ENCODE measurements at places on chromosomes 11 and 22. TPM values are rescaled to one million over a fixed set of nuclear protein-coding genes. Genes with fewer than 3 reads are reported as not detected.

DNA sequence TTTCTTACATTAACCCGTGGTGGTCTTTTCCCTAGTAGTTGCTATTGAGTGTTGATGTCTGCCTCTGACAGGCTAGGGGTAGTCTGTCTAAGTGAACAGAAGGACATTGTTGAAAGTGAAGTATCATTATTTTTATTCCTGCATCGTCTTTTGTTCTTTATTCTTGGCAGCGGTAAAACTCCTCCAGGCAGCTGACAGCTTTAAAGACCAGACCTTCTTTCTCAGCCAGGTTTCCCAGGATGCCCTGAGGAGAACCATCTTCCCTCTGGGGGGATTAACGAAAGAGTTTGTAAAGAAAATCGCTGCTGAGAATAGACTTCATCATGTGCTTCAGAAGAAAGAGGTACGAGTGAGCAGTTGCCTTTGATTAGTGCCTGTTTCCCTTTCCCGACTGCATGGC, 14.6 kb downstream of the TRMU start:
- no peak for DNase-seq

DNA sequence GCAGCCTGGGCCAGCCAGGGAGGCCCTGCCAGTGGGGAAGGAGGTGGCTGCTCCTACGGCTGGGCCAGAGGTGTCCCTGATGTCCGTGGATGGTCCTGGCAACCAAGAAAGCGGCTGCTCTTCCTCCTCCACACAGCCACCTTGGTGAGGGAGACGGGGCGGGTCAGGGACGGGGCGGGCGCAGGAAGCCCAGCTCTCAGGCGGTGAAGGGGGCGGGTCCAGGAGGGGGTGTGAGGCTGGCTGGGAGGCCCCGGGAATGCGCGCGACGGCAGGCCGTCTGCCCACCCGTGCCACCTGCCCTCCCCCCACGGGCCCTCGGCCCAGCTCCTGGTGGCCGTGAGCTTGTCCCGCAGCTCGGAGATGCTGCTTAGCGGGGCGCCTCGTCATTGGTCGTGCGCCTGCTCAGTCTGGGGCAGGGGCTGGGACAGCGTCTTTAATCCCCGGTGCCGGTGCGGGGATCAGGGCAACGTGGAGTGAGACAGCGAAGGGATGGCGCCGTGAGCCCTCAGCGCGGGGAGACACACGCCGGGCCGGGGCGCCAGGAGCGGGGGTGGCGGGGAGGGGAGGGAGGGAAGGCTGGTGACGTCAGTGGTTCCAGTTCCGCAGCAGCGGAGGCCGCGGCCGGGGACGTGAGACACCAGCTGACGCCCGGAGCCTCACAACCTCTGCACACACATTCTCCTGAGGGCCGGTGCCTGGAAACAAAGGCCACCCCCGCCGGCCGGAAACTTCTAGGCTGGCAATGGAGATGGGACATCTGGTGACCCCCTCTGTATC, 6.7 kb upstream of the BRSK2 start:
- peak; percentile 74 for DNase-seq

DNA sequence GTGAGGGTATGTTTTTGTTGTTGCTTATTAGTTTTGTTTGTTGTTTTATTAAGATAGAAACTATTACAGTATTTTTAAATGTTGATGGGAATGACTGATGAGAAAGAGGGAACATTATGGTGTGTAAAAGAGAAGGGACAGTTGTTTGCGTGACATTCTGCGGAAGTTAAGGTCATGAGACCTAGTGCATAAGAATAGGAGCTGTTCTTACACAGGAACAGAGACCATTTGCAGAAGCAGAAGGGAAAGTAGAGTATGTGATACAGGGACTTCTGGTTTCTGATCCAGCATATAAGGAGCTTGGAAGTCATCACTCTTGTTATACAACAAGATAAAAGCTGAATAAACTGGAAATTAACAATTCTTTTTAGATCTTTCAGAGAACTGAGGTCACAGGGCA, 299.2 kb upstream of the API5 start:
- no peak for DNase-seq

DNA sequence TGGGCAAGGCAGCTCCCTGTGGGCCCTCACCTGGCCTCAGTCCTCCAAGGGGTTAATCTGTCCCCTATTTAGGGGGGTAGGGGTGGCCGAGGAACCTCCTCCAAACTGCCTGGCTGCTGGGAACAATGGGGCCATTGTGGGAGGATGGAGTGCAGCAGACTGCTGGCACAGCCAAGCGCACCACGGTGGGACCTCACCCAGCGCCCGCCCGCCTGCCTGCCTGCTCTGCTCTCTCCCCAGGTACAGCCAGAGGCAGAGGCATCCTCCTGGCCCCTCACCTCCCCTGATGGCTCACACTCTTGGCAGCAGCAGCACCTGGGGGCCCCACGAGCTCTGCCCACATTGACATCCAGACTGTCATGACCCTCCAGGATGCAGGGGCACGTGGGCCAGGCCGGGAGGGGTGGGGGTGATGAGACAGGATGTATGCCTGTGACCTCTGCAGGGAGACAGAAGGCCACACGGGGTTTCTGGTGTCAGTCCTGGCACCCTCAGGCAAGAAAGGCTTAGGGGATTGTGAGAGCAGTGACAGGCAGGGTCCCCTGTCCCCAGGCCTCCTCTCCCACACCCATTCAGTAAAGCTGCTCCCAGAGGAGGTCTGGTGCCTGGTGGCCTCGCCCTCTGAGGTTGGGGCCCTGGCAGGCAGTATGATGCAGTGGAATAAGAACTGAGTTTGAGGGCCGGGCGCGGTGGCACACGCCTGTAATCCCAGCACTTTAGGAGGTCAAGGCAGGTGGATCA, 11.4 kb downstream of the BCL9L start:
- DNase-seq = no peak

- no peak for DNase-seq
Observed at GRCh38 chr11:62725646-62726045, 1.6 kb downstream of the HNRNPUL2 start.

- DNase-seq = no peak
Observed at GRCh38 chr22:25062386-25063085, 110.0 kb downstream of the KIAA1671 start.

DNA sequence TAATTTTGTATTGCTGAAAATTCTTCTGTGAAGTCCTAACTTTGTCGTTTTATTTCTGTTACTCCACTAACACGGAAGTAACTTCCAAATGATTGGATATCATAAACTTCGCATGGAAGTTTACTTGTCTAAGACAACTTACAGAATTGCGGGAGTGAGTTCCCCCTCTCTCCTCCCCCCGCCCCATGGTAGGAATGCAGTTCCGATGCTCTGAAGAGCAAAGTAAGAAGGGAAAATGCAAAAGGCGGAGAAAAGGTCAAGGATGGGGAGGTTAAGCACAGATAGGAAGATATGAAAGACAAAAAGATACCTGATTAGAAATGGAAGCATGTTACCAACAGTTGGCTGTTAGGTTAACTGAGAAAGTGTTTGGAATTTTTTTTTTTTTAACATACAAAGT, 1.3 kb downstream of the EIF3M start:
- no peak for DNase-seq

DNA sequence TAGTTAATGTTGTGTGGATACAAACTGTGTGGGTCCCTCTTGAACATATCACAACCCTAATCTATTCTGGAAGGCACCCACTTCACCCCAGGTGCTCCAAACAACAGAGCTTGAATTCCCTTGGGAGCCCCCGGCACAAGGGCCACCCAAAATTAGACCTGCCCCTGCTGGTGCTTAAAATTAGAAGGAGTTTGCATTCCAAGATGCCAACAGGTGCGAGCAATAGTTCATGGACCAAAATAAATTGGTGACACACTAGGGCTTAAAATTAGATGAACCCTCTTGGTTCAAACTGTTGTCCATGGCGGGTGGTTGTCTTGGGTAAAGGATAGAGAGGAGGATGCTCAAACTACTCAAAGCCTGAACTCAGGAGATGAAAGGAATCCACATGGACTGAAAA, 291.5 kb downstream of the MN1 start:
- no peak for DNase-seq

POU2AF2 gene
- polyA plus RNA-seq = not detected

GRCh38 chr11:116478669-116479668, 293.8 kb downstream of the BUD13 start:
- DNase-seq = no peak

GRCh38 chr11:61711498-61711897, 31.3 kb downstream of the DAGLA start:
- DNase-seq = no peak

DNA sequence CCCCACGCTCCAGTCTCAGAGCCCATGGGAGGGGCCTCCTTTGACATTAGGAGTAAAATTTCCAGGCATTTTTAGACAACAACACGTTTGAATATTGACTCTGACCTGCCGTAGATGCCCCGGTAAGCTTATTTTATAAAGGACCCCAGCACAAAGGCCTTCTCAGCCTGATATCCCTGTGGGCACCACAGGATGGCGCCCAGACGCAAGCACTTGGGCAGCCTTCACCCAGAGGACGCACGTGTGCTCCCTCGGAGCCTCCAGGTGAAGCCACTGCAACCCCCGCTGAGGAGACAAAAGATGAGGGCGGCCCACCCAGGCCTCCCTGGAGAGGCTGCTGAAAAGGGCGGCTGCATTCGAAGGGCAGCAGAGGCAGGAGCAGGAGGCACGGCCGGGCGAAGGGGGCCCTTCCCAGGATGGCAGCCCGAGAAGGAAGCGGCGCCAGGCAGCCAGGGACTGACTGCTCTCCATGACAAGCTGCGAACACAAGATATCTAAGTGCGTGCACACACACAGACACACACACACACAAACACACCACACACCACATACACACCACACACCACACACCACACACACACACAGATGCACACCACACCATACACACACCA, 15.2 kb upstream of the TH start:
- DNase-seq = no peak

- DNase-seq = no peak
Observed at GRCh38 chr11:20477418-20478090, 90.0 kb downstream of the PRMT3 start.

GRCh38 chr11:104541701-104542100, 356.6 kb downstream of the CASP12 start:
- DNase-seq = no peak

GRCh38 chr11:33043221-33043830, 4.0 kb downstream of the TCP11L1 start:
- no peak for DNase-seq

DNA sequence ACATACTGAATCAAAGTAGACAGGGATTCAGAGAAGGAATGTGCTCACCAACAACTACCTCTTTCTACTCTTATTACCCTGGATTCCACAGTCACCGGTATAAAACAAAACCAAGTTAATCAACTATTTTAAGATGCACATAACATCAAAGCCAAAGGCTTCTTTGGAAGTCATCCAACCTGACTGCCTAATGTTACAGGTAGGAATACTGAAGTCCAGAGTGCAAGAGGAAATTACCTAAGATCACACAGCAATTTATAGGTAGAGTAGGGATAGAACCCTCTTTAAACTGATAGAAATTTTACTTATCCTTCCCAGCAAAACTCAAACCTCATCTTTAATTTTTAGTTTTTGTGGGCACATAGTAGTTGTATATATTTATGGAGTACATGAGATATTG, 76.3 kb downstream of the PAK1 start:
- DNase-seq = no peak

CRELD2 gene
- polyA plus RNA-seq = not detected

DNA sequence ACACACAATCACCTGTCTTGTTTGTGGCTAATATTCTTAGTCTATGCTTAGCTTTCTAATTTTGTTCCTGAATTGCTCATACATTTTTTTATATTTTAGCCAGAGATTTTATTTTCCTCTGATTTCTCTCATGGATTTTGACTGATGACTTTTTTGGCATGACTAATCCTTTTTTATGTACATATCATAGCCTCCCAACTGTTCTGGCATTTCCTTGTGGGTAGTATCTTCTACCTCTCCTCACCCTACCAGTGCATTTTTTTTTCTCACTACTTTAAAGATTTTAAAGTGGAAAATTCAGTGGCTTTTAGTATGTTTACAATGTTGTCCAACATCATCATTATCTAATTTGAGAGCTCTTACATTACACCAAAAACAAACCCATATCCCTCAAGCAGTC, 84.4 kb upstream of the TENM4 start:
- no peak for DNase-seq

DNA sequence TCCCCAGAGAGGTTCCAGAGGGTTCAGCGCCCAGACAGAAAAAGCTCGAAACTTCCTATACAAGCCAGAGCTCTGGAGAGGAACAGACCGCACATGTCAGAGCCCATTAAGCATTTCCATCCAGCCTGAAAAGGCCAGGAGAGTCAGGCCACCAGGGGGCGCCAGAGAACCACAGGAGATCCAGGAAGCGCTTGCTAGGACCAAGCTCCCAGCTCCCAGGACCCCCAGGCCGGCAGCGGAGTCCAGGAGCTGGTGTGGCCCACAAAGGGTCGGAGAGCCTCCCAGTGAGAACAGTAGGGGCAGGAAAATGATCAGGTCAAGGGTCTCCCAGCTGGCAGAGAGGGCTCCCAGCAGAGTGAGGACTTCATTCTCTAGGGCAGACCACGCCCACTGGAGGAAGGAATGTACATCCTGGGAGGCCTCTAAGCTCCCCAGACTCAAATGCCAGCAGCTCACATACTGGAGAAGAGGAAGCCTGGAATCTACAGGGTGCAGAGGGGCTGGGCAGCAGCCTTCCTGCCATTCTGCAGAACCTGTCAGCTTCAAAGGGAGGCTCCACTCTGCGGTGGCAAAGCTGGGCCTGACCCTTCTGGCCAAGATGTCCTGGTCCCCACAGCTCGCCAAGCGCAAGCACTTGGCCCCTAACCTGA, 2.1 kb upstream of the MEI1 start:
- peak; percentile 92 for DNase-seq

Measured in muscle of arm (tissue), 14 donors.